ENCODE measurements at places on chromosomes 1 and 21. TPM values are rescaled to one million over a fixed set of nuclear protein-coding genes. Genes with fewer than 3 reads are reported as not detected.

- DNase-seq = no peak
Measured at GRCh38 chr1:115501476-115501875, 140.3 kb upstream of the VANGL1 start.

DNA sequence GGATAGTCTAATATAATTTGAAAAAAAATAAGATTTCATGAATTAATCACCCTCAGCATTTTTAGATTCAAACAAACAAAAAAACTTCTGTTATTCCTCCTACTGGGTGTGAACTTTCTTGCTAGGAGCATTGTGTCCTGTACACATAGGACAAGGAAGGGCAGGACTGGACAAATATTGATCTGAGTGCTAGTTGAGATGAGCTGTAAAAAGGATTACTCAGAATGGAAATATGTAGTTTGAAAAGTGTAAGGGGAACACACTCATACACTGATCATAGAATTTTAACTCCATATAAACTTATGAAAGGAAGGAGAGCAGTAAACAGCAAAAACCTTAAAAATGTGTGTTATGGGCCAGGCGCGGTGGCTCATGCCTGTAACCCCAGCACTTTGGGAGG lies 156.5 kb upstream of the ZNF648 start:
- DNase-seq = peak; percentile 56

GRCh38 chr1:17874710-17875109 lies 119.6 kb downstream of the ACTL8 start:
- peak; percentile 86 for DNase-seq

DNA sequence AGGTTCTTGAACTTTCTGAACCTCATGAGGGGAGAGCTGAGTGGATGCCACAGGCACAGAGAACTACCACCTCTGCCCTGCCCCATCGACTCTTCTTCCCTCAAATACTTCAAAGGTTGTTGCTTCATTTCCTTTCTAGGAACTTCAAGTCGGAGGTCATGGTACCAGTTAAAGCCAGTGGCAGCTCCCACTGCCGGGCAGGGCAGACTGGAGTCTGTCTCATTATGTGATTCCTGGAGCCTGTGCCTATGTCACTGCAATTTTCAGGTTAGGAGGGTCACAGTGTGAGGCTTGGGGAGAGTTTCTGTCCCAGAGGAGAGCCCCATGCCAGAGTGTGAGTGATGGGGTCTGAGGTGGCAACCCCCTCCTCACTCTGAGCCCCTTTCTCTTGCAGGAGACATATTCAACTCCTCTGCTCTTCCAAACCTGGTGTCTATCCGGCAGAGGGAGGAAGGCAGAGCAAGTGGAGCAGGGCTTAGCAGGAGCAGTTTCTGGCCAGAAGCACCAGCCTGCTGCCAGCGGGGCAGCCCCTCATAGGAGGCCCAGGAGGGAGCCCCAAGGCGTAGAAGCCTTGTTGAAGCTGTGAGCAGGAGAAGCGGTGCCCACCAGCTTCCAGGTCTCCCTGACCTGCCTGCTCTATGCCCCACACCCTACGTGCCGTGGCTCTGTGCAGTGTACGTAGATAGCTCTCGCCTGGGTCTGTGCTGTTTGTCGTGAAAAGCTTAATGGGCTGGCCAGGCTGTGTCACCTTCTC lies 29.3 kb downstream of the CAMK1G start:
- DNase-seq = no peak

DNA sequence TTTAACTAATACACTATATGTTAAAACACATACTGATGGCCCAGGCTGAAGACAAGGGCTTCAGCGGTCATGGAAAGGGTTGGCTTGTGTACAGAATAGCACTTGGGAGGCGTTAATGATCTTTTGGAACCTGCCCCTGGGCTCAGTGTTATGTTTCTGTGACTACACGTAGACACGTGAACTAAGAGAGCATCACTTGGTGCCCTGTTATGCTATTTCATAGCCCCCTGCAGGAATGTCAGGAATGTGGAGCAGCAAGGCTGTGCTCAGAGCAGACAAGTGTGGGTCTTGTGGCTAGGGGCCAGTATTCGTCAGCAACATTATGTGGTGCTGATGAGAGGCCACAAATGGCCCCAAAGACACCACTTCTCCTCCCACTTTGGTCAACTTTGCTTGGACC lies 132.4 kb downstream of the MAP3K21 start:
- peak; percentile 11 for DNase-seq

GRCh38 chr1:212567638-212568037 lies 40.9 kb upstream of the ATF3 start:
- DNase-seq = no peak

DNA sequence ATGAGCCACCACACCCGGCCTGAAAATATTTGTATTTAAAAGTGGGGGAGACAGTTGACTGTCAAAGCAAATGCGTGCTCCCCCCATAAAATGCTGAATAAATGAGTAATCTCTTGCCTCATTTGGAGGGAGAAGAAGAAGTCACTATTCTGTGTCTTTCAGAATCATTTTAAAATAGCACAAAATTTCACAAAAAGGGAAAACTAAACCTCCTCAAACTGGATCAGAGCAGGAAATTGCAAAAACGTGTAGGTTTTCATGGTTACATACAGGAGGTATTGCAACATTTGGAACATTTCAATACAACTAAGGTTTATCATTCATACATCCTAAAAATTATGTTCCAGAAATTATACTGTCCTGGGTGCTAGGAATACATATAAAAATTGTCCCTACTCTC lies 13.6 kb downstream of the MTF1 start:
- no peak for DNase-seq

- DNase-seq = no peak
Measured at GRCh38 chr1:230648114-230648513, 5.8 kb downstream of the COG2 start.

- DNase-seq = peak; percentile 15
Measured at GRCh38 chr1:240424740-240425464, 187.1 kb downstream of the GREM2 start.

DNA sequence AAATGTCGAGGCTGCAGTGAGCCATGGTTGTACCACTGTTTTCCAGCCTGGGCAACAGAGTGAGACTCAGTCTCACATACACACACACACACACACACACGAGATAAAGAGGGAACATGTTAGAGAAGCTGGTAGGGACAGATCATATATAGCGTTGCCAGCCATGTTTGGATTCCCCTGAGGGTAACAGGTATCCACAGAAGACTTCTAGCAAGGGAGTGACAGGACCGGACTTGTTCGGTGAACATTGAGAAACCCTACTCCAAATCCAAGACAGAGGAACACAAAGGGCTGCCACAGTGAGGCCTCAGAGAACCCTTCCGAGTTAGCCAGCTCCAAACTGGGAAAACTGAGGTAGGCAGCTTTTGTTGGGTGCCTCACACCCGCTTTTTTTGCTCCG lies 3.7 kb upstream of the SARS1 start:
- no peak for DNase-seq

DNA sequence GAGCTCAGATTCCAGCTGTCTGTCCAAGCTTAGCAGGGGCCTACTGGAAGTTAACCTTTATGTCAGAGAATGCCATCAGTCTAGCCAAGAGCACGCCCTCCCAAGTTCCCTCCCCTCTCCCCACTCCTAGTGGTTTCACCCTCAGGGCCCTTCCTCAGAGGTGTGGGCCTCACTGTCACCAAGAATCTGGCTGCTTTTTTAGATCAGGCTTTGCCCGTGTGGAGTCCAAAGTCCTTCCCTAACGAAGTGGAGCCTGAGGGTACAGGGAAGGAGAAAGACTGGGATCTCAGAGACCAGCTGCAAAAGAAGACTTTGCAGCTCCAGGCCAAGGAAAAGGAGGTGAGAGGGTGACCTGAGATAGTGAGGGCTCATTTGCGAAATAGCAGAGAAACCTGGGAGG lies 4.1 kb downstream of the C1orf74 start:
- DNase-seq = no peak

GRCh38 chr1:209823143-209824041 lies 4.4 kb upstream of the UTP25 start:
- DNase-seq = peak; percentile 64

- no peak for DNase-seq
Measured at GRCh38 chr1:245301162-245301580, 146.4 kb downstream of the KIF26B start.

DNA sequence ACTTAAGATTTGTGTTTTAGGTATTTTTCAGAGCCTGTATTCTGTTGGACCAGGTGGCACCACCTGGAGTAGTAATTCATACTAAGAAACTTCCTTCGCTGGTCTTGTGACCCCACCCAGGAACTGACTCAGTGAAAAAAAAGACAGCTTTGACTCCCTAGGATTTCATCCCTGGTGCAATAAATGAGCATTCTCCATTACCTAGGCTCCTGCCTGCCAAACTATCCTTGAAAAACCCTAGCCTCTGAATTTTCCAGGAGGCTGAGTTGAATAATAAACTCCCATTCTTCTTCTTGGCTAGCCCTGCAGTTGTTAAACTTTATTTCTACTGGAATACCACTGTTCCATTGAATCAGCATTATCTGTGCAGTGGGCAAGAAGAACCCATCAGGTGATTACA lies 10.6 kb upstream of the RGS18 start:
- DNase-seq = no peak

GRCh38 chr1:57345916-57346315 lies 77.9 kb downstream of the DAB1 start:
- DNase-seq = no peak

GRCh38 chr1:24970926-24971875 lies 41.1 kb upstream of the RUNX3 start:
- DNase-seq = no peak

GRCh38 chr1:9843576-9843945 lies 19.8 kb upstream of the CLSTN1 start:
- DNase-seq = peak; percentile 20

DNA sequence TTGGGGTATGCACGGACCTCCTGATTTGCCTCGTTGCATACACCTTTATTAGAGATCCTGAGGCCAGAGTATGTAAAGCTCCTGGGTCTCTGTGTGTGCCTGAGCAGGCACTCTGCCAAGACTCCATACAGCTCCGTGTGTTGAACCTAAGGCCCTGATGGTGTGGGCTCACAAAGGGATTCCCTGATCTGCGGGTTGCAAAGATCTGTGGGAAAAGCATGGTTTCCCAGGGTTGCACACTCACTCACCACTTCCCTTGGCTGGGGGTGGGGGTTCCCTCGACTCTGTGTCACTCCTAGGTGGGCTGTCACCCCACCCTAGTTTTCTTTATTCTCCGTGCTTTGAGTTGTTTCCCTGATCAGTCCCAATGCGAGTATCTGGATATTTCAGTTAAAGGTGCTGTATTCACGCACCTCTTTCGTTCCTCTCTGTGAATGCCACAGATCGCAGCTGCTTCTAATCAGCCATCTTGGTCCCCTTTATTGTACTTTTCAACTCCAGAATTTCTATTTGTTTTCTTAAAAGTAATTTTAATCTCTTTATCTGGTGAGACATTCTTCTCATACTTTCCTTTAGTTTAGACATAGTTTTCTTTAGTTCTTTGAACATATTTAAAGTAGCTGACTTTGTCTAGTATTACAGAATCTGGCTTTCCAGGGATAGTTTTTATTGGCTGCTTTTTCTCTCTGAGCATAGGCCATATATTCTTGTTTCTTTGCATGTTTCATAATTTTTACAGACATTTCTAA lies 39.0 kb upstream of the F3 start:
- DNase-seq = peak; percentile 41

DNA sequence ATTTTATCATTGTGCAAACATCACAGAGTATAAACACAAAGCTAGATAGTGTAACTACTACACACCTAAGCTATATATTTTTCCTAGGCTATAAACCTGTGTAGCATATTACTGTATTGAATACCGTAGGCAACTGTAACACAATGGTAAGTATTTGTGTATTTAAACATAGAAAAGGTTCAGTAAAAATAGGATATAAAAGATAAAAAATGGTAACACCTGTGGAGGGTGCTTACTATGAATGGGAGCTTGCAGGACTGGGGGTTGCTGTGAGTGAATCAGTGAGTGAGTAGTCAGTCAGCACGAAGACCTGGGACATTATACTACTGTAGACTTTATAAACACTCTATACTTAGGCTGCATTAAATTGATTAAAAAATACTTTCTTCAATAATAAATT lies 4.1 kb downstream of the DTL start:
- no peak for DNase-seq

DNA sequence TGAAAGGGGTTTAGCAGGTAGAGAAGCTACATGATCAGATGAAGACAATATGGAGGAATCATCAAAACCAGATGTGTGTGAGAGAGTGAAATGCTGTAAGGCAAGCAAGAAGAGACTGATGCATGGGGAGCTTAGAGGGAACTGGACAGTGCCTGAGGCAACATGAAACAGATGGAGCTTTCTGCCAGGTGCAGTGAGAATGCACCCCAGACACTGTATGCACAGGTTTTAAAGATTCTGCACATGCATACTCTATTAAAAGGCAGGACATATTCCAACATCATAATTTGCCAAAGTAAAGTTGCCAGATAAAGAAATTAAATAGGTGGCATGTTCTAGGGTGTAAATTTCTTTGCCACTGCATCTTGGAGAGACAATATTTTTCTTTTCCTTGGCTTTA lies 200.1 kb downstream of the AMY1C start:
- DNase-seq = no peak

DNA sequence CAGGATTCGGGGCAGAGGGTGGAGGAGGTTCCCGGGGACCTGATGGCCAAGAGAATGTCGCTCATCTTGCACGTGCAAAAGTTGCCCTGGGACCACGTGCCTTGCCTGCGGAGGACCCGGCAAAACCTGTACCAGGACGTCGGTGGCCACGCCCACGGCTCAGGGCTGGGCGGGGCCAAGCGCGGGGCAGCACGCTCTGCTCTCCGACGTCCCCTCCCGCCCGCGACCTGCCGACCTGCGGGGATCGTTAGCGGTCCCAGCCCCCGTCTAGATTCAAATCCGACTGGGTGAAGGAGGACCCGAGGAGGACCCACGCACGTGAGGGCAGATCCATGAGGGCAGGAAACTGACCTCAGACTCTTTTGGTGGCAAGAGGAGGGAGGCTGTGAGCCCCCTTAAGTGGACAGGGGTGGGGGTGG lies at the start of gene C1orf167:
TSS of gene C1orf167 (plus strand) at position 206 of the 419 bp plus-strand sequence. CDS start 2,208 bp downstream, outside the sequence.
- no peak for DNase-seq

GRCh38 chr1:40199126-40199525 lies 37.9 kb downstream of the RLF start:
- DNase-seq = no peak

GRCh38 chr1:1151306-1151705 lies 22.4 kb upstream of the TTLL10 start:
- no peak for DNase-seq

DNA sequence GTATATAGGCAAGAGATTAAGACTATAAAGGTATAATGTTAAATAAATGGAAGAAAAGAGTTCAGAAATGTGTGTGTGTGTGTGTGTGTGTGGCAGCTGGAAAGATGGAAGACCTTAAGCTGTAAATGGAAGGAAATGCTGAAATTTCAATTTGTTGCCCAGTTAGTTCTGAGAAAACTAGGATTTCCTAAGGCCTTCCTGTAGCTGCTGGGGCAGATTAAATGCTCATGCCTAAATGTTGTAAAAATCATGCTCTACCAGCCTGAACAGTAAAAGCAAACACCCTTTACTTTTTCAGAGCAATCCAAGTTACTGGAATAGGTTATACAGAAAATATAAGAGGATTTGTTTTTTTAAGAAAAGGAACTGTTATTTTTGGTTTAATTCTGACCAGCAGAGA lies 8.3 kb downstream of the ADCY10 start:
- DNase-seq = no peak

GRCh38 chr1:13487143-13487868 lies 26.5 kb downstream of the LRRC38 start:
- no peak for DNase-seq

RASAL2 gene
- 14.8 TPM for total RNA-seq

AIRE gene
- total RNA-seq = not detected

C4BPA gene
- not detected for total RNA-seq

KRTAP7-1 gene
- not detected for total RNA-seq

ARHGEF16 gene
- 0.59 TPM for total RNA-seq

RIMKLA gene
- not detected for total RNA-seq

UHMK1 gene
- total RNA-seq = 113 TPM

PRELP gene
- not detected for total RNA-seq

OR2T29 gene
- total RNA-seq = not detected

WNT4 gene
- not detected for total RNA-seq

PGBD5 gene
- 0.98 TPM for total RNA-seq

All from M059J (cell line).